ENCODE measurements at places on chromosomes 4 and X.

DNA sequence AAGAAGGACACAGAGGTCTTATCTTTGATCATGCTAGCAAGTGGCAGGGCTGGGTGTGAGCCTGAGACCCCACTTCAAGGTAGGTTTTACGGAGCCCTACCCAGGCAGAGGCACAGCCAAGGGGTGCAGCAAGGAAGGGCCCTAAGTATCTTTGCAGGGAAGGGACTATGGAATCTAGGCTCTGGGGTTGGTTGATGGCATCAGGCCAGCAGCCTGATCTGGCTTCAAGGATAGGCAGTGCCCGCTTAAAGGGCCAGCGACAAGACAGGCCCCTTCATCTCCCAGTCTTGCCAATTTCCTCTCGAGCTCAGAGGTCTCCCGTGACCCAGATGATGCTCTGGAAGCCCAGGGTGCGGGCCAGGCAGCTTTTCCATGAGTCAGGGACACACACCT is 5.8 kb downstream of the ABLIM2 start:
- no peak for DNase-seq

- DNase-seq: no peak
These were observed at the start of gene LRP2BP for GRCh38 chr4:185395238-185395955. Gene LRP2BP (minus strand): TSS chr4:185395924. CDS start chr4:185378186, 17,738 bp downstream.

GRCh38 chr4:8854931-8855330 is 16.7 kb downstream of the HMX1 start:
- no peak for DNase-seq

- no peak for DNase-seq
These were observed 307.8 kb upstream of the GIMD1 start for GRCh38 chr4:106676173-106676921.

DNA sequence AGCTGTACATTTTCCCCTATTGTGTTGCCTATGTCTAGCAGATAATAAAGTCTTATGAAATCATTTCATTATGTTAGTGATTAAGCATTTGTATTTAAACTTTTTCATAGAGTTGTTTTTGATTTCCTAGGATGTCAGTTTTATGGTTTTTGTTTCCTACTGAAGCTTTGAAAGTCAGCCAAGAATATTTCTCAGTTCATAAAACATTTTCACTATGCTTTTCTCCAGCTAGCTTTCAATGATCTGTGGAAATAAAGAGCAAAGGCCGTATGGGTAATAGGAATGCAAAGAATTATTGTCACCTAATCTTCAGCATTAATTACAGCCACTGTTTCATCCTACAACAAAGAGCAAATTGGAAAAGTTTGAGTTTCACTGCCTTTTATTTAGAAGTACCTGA is 145.7 kb upstream of the NUDT6 start:
- no peak for DNase-seq

- no peak for DNase-seq
These were observed 36.5 kb downstream of the TXLNG start for GRCh38 chrX:16822723-16823122.
